Naive thymus-derived CD4-positive, alpha-beta T cell (primary cell): ENCODE measurements at places on chromosomes 5 and 9. TPM values are rescaled to one million over a fixed set of nuclear protein-coding genes. Genes with fewer than 3 reads are reported as not detected.

DNA sequence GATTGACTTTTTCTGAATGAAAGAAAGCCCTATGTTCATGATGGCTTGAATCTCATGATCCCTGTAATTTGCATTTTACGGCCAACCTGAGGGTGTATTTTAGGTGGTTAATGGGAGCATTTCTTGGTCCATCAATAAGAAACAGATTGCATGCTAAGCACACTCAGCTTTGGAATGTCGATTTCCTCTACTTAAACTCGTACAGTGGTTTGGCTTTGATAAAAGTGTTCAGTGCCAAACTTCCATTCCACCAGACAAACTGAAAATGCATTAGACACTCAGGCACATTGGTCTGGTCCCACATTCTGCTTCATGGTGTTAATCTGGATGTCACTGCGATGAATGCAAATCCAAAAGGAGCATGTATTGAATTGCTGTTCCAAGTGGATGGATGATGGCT lies 77.0 kb downstream of the VCAN start:
- no peaks in the 10 kb centered on the region for H3K4me1 ChIP-seq
- H3K27ac ChIP-seq: no peak overlapping the region
- H3K4me3 ChIP-seq: no peak overlapping the region
- no peaks in the 10 kb centered on the region for H3K27me3 ChIP-seq
- H3K36me3 ChIP-seq: no peaks in the 10 kb centered on the region
- DNase-seq: no peak

GRCh38 chr5:176133877-176134276 lies 104.3 kb upstream of the SIMC1 start:
- no peaks in the 10 kb centered on the region for H3K36me3 ChIP-seq
- H3K27me3 ChIP-seq: no peaks in the 10 kb centered on the region
- H3K4me3 ChIP-seq: peak overlapping the region; percentile 35
- no peaks in the 10 kb centered on the region for H3K4me1 ChIP-seq
- peak overlapping the region; percentile 48 for H3K27ac ChIP-seq

- peaks cover 18% of the 10 kb centered on the region for H3K4me1 ChIP-seq
- H3K4me3 ChIP-seq: peak overlapping the region; percentile 95
- no peaks in the 10 kb centered on the region for H3K27me3 ChIP-seq
- H3K27ac ChIP-seq: peak overlapping the region; percentile 93
- no peak for DNase-seq
Measured at GRCh38 chr5:176387384-176387925, 943 bp downstream of the NOP16 start.

DNA sequence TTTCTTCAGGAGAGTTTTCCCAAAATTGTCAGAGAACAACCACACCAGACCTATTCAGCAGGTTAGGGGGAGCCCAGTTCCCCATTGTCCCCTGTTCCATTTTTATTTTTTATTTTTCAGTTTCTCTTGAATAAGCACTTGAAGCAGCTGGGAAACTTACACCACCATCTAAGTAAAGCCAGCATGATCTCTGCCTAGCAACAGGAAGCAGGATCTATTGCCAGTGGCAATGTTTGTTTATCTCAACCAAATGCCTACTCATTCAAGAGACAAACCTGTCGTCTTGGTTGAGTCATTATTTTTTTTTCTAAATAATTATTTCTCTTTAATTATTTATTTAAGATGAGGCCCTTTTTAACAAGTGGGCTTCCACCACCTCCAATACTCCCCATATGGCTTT lies 379.3 kb downstream of the PLK2 start:
- H3K27ac ChIP-seq: no peak overlapping the region
- no peak for DNase-seq
- H3K4me3 ChIP-seq: no peak overlapping the region
- no peaks in the 10 kb centered on the region for H3K4me1 ChIP-seq
- no peaks in the 10 kb centered on the region for H3K27me3 ChIP-seq
- H3K36me3 ChIP-seq: no peaks in the 10 kb centered on the region

- H3K4me3 ChIP-seq: no peak overlapping the region
- no peak for DNase-seq
- no peaks in the 10 kb centered on the region for H3K27me3 ChIP-seq
- H3K4me1 ChIP-seq: no peaks in the 10 kb centered on the region
- H3K27ac ChIP-seq: no peak overlapping the region
Measured at GRCh38 chr9:86069206-86069869, 30.0 kb downstream of the GOLM1 start.

GRCh38 chr5:178126556-178126955 lies 4.3 kb upstream of the RMND5B start:
- H3K27me3 ChIP-seq: no peaks in the 10 kb centered on the region
- H3K36me3 ChIP-seq: no peaks in the 10 kb centered on the region
- no peak for DNase-seq
- no peak overlapping the region for H3K27ac ChIP-seq
- peaks cover 5% of the 10 kb centered on the region for H3K4me1 ChIP-seq

DNA sequence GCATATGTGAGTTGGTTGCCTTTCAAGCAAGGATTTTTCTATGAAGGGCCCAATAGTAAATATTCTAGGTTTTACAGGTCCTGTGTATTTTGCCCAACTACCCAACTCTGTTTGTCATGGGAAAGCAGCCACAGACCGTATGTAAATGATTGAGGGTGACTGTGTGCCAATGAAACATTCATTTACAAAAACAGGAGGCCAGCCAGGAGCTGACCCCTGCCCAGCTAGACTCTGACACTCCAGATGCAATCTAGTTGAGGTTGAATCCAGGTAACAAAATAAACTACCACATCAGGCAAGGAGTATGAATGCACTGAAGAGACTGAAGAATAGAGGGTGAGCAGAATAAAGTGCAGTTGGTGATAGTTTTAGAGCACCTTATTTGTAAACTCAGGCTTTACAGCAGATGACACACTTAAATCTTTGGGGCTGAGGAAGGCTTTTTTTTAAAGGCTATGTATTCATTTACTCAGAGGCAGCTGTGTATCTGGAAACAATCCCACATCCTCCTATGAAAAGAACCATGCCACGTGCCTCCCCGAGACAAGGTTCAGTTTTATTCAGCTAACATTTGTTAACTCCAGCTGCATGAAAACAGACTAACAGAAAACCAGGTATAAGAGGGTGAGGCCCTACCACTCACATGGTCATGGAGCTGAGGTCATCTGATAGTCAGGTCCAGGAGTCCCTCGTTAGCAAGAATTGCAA lies 60.7 kb downstream of the SLC1A1 start:
- H3K27ac ChIP-seq: no peak overlapping the region
- H3K4me1 ChIP-seq: peaks cover 50% of the 10 kb centered on the region
- DNase-seq: peak; percentile 16
- H3K4me3 ChIP-seq: no peak overlapping the region
- H3K27me3 ChIP-seq: no peaks in the 10 kb centered on the region
- no peaks in the 10 kb centered on the region for H3K36me3 ChIP-seq

GRCh38 chr9:34707130-34707529 lies 2.8 kb downstream of the CCL21 start:
- H3K27me3 ChIP-seq: no peaks in the 10 kb centered on the region
- H3K27ac ChIP-seq: no peak overlapping the region
- H3K4me1 ChIP-seq: no peaks in the 10 kb centered on the region
- H3K4me3 ChIP-seq: no peak overlapping the region

GRCh38 chr5:116371935-116372334 lies 202.7 kb downstream of the SEMA6A start:
- no peak overlapping the region for H3K27ac ChIP-seq
- H3K4me3 ChIP-seq: no peak overlapping the region
- no peaks in the 10 kb centered on the region for H3K4me1 ChIP-seq
- no peak for DNase-seq

GRCh38 chr5:31887556-31887955 lies 248.6 kb downstream of the PDZD2 start:
- no peak overlapping the region for H3K4me3 ChIP-seq
- H3K27ac ChIP-seq: no peak overlapping the region
- H3K36me3 ChIP-seq: no peaks in the 10 kb centered on the region
- no peak for DNase-seq
- H3K4me1 ChIP-seq: no peaks in the 10 kb centered on the region

- H3K36me3 ChIP-seq: no peaks in the 10 kb centered on the region
- no peak overlapping the region for H3K27ac ChIP-seq
- no peak overlapping the region for H3K4me3 ChIP-seq
- H3K27me3 ChIP-seq: no peaks in the 10 kb centered on the region
Measured at GRCh38 chr5:14125262-14125661, 17.9 kb upstream of the TRIO start.

DNA sequence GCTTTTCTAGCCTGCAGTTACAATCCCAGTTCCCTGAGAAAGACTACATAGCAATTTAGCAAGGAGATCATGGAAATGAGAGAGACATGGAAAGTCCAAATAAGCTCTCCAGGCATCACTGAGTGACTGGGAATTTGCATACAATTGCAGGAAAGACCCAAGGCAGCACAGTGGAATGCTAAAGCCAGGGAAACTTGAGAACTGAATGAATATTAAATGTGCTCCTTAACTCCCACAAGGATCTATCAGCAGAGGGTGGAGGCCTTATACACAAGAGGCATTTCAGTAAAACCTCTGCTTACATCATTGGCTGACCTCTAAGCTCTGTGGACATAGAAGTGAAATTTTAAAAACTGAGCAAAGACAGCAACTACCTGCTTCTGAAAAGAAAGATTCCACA lies 355.6 kb upstream of the DAB2 start:
- H3K27ac ChIP-seq: no peak overlapping the region
- H3K4me3 ChIP-seq: no peak overlapping the region
- H3K4me1 ChIP-seq: no peaks in the 10 kb centered on the region
- peaks cover 5% of the 10 kb centered on the region for H3K27me3 ChIP-seq
- DNase-seq: no peak

GRCh38 chr5:24649531-24649930 lies 4.8 kb upstream of the CDH10 start:
- no peaks in the 10 kb centered on the region for H3K36me3 ChIP-seq
- no peak overlapping the region for H3K27ac ChIP-seq
- no peak for DNase-seq
- no peaks in the 10 kb centered on the region for H3K27me3 ChIP-seq

GRCh38 chr9:91897201-91897600 lies 52.8 kb downstream of the ROR2 start:
- DNase-seq: no peak
- no peak overlapping the region for H3K27ac ChIP-seq

- no peaks in the 10 kb centered on the region for H3K27me3 ChIP-seq
- no peaks in the 10 kb centered on the region for H3K36me3 ChIP-seq
- DNase-seq: no peak
- no peak overlapping the region for H3K27ac ChIP-seq
Measured at GRCh38 chr9:120729791-120730241, 15.5 kb upstream of the MEGF9 start.

DNA sequence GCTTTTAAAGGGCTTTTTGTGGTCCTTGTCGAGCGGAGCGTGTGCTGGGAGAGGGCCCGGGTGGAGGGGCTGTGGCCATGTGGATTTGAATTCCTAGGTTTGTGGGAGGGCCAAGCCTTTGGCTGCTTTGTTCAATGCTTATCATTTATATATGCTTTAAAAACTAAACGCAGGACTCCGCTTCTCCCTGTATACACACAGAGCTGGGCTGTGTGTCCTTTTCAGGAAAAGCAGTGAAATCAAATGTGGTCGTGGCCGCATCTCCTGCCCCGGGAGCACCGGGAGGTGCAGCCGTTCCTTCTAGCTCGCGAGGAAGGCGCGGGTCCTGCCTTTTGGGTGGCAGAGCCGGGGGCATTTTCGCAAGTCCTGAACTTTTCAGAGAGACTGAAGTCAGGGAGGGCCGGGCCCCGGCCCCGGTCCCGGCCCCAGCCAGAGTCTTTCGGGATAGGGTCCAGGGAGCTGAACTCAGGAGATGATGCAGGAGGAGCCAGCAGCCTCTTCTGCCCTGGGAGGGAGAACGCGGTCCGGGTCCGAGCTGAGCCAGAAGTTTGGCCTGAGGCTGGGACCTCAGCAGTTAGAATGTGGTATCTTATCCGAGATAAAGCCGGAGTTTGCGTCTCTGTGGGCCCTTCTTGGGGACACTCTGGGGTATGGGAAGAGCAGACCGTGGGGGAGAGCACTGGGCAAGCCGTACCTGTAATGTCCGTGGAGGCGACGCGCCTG lies 158.8 kb downstream of the C9orf152 start:
- H3K4me1 ChIP-seq: peaks cover 10% of the 10 kb centered on the region
- no peak for DNase-seq
- H3K4me3 ChIP-seq: peak overlapping the region; percentile 83
- H3K27me3 ChIP-seq: no peaks in the 10 kb centered on the region
- H3K36me3 ChIP-seq: no peaks in the 10 kb centered on the region
- H3K27ac ChIP-seq: no peak overlapping the region

GRCh38 chr9:69820955-69821788 lies 555 bp downstream of the CFAP95 start:
- H3K27ac ChIP-seq: no peak overlapping the region
- no peaks in the 10 kb centered on the region for H3K4me1 ChIP-seq
- H3K27me3 ChIP-seq: no peaks in the 10 kb centered on the region
- H3K36me3 ChIP-seq: no peaks in the 10 kb centered on the region
- H3K4me3 ChIP-seq: peak overlapping the region; percentile 48
- DNase-seq: no peak

SPATA31C1 gene
- not detected for total RNA-seq

INSL6 gene
- not detected for total RNA-seq

ADAMTS6 gene
- 2.6 TPM for total RNA-seq

ENTPD8 gene
- not detected for total RNA-seq

GRXCR2 gene
- not detected for total RNA-seq

TMEM174 gene
- not detected for total RNA-seq
